ENCODE measurements at places on chromosomes 16 and 17.

- DNase-seq: no peak
These were observed 22.5 kb downstream of the CCR7 start for GRCh38 chr17:40542558-40543411.

GRCh38 chr16:598823-599739, 9.2 kb downstream of the RAB40C start:
- no peak for DNase-seq

DNA sequence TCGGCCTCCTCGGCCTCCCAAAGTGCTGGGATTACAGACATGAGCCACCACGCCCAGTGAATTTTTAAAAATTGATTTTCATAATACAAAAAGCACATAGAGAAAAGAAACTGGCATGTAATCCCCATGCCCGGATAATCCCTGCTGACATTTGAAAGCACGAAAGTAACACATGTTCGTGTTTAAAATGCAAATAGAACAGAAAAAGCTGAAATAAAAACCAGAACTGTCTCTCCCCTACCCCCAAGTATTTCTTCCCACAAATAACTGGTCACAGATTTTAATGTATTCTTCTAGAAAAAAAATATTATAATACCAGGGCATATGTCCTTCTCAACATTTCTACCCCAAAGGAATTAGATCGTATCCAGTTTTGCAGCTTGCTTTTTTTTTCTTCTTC, 222.9 kb downstream of the SLC39A11 start:
- no peak for DNase-seq

DNA sequence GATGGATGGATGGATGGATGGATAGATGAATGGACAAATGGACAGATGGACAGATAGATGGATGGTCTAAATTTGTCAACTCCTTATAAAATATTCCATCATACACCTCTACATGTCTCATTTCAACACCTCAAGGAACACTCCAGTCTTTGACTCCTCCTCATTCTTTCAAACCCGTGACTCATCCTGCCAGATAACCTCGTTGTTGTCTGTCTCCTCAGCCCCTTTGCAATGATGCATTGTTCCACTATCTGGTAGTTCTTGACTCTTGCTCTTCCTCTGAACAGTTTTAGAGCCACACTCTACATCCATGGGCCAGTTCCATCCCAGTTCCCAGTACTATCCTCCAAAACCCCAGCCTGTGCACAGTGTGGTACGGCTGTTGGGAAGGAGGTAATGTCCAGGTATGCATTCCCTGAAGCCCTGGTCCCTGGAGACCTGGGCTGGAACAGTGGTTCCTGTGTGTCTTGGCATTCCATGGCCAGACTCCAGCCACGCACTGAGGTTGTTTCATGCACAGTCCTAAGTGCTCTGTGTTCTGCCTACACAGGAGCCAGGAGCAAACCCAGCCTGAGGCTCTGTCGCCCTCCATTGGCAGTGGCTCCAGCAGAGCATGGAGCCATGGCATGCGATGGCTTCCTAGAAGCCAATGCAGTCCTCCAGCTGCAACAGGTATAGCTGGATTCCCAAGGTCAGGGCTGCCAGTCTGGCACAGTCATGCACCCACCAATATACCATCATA, 105.7 kb downstream of the C17orf67 start:
- DNase-seq: no peak

GRCh38 chr17:1865252-1866037, 35.6 kb downstream of the RPA1 start:
- peak; percentile 54 for DNase-seq

DNA sequence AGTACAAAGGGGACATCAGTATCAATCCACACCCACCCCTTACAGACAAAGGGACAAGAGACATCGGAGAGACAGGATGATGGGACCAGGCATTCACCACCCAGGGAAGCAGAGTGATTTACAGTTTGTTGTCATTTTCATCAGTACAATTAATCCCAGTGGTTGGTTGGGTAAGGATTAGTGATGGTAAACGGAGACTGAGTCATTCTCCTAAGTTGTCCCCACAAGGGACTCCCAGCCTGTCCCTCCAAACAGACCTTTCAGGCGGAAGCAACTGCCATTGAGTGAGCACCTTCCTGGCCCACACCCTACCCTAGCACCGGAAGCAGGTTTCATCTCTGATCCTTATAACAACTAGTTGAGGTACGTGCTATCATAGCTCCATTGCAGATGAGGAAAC, 11.2 kb downstream of the PPL start:
- DNase-seq: no peak

DNA sequence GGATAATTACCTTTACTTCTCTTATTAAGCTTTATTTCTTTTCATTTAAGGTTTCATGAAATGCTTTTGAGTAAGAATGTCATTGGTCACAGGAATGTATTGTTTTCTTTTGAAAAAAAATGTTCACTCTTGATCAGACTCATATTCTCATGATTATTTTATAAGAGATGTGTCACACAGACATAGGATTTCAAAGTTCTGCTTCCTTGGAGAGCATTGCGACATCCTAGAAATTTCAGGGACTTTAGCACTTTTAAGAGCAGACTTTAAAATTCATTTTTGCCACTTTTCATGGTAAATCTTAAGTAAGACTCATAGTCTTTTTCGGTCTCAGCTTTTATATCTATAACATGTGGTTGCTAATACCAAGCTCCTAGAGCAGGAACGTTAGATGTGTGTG, 314.7 kb downstream of the CDH8 start:
- no peak for DNase-seq

DNA sequence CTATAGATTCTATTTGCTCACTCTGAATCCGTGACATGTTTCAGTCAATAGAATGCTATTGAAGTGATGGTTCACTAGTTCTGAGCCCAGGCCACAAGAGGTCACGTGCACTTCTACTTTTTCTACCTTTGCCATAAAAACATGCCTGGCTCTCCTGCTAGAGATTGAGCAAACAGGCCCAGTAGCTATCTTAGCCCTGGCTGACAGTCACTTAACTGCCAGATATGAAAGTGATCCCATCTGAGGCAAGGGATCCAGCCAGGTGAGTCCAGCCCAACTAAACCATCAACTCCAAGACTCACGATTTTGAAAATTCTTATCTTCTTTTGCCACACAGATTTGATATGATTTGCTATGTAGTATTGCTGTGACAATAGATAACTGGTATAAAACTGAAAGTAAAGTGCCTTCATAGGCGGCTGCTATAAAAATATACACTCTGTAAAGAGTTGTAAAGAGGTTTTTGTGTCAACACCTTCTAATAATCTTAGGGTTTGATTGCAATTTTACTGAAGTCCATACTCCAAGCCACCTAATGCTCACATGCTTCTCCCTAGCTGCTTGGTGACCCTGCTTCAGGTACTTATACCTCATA, 937.7 kb upstream of the SOX9 start:
- DNase-seq: no peak

- no peak for DNase-seq
These were observed 456.9 kb downstream of the TOX3 start for GRCh38 chr16:52090080-52090479.

GRCh38 chr17:28991779-28992178, 14.1 kb downstream of the SEZ6 start:
- DNase-seq: no peak

DNA sequence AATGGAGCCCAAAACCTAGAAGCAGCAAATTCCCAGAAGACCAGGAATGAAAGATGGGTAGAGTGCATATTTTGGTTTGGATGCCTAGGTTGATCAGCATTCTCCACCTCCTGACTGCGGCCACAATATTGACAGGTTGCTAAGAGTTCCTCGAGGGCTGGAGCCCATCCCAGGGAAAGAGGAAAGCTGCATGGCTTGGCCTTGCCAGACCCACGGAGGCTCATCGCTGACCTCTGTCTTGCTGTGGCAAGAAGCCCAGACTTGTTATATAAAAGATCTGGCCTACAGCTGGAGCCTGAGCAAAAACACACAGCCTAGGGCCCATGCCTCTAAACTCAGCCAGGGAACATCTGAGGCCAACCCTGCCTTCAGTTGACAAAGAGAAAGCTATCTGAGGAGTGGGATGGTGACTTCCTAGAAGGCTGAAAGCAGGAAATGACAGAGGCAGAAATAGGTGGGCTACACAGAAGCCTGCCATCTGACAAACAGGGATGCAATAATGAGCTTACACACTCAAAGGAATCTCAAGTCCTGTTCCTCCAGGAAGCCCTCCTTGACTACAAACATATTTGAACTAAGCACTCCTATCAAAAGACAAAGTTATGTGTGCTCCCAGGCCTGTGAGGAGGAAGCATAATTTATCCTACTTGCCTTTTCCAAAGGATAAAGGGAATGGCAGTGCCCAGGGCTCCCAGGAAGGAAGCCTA, 22.5 kb upstream of the SLC35B1 start:
- no peak for DNase-seq
